ENCODE measurements at places on chromosomes 4 and X.

GRCh38 chr4:82583897-82584587 lies 22.3 kb upstream of the TMEM150C start:
- DNase-seq = no peak

GRCh38 chrX:72307646-72308051 lies 1.9 kb upstream of the CITED1 start:
- DNase-seq = no peak

DNA sequence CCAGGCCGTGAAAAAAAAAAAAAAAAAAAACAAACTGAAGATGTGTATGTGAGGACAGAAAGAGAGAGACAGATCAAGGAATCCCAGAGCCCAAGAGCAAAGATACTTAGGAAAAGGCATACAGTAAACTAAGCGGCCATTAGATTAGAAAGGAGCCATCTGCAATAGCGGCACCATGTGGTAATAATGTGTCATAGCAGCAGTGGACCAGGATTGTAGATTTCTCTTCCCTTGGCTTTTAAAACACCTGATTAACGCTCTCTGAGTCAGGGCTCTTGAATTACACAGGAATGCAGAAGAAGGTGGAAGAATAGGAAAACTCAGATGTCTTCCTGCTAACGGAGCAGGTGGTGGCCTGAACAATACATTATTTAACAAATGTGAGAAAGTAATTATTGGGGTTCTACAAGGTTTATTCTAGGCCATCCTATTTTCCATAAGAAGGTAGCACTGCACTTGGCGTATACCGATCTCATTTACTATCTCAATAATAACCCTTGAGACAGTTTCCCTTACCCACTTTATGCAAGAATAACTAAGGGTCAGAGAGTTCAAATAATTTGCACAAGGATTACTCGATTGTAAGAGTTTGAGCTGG lies 182.7 kb downstream of the KCNIP4 start:
- DNase-seq = peak; percentile 71

DNA sequence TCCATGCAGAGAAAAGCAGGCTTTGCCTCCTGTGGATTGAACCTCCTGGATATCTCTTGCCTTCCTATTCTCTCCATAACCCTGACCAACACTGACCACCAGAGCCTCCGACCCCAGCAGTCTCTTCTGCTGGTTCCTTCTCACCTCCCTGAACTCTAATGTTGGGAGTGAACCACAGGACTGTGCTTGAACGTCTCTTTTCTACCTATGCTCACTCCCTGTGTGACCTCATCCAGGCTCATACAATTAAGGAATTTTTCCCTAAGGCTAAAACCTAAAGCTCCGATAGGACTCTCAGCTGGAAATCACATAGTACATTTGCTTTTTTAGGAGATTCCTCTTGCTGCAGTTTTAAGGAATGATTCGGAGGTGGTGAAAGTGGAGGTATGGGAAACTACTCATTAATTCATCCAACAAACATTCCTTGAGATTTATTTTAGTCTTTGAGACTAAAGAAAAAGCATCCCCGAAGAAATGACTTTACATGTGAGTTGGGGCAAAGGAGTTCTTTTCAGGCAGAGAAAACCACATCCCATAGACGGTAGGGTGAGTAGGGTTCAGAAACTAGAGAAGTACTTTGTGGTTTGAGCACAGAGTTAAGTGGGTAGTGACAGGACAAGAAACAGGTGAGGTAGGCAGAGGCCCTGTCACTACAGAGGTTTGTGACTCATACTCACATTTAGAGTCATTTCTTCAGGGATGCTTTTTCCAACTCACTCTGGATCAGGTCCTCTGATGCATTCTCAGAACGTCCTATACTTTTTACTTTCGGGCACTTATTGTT lies 30.8 kb downstream of the NDNF start:
- peak; percentile 80 for DNase-seq

DNA sequence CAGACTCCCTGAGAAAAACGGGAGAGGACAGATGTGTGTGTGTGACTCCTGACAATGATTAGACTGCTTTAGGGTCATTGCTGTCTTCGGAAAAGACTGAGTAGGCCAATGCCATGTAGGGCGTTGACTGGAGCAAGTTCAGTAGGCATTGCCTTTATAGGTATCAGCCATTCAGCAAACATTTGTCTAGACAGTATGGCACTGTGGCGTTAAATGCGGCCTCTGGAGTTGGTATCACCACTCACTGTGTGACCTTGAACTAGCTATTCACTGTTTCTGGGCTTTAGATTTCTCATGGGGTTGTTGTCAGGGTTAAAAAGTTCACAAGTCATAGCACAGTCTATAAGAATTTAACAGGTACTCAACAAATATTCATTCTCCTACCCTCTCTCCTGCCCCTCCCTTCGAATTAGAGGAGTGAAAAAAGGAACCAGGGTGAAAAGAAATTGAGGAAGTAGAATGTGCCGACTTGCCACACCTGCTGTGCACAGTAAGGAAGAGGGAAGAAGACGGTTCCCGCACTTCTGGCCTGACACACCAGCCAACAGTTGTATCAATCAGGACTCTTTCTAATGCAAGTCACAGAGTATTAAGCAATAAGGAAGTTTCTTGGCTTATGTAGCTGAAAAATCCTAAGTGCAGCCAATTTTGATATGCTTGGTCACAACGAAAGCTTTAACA lies 83.2 kb upstream of the PLAC8 start:
- DNase-seq = no peak

DNA sequence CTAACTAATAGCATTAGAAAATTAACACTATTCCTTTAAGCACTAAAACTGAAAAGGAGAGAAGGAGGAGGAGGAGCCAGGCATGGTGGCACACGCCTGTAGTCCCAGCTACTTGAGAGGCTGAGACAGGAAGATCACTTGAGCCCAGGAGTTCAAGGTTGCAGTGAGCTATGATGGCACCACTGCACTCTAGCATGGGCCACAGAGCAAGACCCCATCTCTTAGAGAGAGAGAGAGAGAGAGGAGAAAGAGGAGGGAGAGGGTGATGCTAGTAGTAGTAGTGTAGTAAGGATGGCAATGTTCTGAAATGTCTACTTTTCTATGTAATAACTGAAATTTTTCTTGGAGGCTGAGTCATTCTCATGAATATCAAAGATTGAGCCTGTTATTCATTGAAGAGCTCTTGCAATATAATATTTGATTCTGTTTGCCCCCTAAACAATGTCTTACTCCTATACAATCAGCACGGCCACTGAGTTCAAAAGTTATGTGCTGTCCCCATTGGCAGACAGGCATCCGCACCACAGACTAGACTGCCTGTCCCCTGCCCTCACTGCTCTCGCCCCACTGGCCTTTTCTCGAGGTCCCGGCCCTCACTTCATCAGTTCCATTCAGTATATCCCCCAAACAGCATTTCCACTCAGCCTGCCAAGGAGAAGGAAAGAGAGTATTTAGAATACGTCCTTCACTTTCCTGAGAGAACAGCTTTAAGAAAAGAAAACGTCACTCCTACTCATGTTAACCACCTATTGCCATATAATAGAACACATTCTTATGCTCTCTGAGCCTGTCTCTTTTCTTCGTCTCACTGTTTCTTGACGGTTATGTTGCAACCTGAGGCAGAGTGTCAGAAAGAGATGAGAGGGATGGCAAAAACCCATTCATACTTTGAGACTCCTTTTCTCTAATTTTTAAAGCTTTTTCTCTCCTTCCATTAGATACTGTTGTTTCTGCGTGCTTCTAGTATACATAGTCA lies 238.1 kb downstream of the PALLD start:
- DNase-seq = no peak

DNA sequence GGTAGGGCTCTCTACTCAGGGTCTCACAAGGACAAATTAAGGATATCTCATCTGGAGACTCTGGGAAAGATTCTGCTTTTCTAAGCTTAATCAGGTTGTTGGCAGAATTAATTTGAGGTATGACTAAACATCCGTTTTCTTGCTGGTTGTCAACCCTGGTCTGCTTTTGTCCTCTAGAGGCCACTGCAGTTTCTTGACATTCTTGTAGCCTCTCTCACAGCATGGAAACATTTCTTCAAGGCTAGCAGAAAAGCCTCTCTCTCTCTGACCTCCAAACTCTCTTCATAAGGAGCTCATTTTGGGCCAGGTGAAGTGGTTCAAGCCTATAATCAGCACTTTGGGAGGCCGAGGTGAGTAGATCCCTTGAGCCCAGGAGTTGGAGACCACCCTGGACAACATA lies 749.5 kb upstream of the PCDH7 start:
- DNase-seq = peak; percentile 60

DNA sequence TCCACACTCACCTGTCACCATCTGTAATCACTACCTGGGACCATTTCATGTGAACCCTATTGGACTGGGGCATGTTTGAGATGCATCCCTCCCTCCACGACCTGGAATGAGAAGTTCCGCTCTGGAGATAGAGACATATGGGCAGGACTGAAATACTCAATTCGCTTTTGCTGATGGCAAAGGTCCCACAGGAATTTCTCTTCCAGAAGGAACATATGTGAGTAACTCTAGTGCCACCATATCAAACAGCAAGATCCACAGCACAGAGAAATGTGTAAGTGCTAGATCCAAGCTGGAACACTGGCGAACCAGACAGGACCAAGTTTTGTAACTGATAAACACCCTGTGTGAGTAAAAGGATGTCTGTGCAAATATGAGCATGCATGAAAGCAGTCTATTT lies 43.9 kb downstream of the SEL1L3 start:
- DNase-seq = no peak

- no peak for DNase-seq
Measured at GRCh38 chrX:115112411-115112810, 76.8 kb upstream of the RBMXL3 start.

GRCh38 chr4:69760455-69760854 lies at the start of gene SULT1B1:
Gene SULT1B1 (minus strand): TSS chr4:69760620. CDS start chr4:69755217, 5,403 bp downstream.
- no peak for DNase-seq

GRCh38 chr4:4670869-4671268 lies 129.0 kb upstream of the STX18 start:
- DNase-seq = no peak

- no peak for DNase-seq
Measured at GRCh38 chr4:98522636-98523395, 135.6 kb downstream of the TSPAN5 start.

DNA sequence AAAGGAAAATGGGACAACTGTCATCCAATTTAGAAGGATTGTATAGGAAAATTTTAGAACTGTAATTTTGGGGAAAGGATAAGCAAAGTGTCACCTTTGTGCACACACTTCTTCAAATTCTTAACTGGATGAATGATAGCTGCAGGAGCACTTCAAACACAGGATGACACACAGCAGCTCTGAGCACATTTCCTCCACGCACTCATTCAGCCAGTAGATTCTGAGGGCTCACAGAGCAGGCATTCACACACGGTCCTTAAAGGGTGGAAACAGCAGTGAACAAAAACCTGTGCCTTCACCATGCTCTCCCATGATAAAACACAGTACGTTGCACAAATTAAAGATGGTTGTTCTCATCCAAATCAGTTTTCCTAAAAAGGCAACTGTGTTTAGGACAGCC lies 38.5 kb upstream of the KLF3 start:
- DNase-seq = no peak

- no peak for DNase-seq
Measured at GRCh38 chr4:61003301-61003700, 196.8 kb upstream of the ADGRL3 start.

DNA sequence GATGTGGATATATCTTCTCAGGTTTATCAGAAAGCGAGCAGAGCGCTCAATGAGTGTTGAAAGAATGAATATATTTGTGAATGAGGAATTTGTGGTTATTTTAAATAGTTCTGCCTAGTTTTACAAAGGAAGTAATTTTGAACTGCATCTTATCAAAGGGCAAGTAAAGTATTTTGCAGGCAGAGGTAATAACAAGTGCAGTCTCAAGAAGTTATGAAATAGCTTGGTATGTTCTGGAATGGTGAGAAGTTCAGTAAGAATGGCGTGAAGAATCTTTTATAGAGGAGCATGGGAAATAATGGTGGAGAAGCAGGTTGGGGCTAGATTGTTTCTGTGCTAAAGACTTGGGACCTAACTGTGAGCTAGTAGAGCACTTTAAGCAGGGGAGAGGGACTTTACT lies 10.9 kb downstream of the TMA16 start:
- DNase-seq = no peak

DNA sequence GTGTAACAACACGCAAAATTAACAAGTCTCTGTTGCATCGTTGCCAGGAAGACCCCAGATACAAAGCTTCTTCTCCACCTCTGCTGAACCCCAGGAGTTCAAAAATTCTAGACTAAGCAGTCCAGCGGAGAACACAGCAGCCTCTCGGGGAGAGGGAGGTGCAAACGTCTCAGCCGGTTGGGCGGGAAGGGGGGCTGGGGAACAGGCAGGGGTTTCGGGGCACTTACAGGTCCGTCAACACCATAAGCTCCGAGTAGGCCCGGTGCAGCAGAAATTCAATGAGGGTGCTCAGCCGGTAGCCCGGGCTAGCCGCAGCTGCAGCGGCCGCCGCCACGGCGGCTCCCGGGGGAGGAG lies 394 bp downstream of the MED14 start:
- DNase-seq = no peak

GRCh38 chrX:1435241-1435895 lies 17.3 kb downstream of the ASMTL start:
- peak; percentile 46 for DNase-seq

DNA sequence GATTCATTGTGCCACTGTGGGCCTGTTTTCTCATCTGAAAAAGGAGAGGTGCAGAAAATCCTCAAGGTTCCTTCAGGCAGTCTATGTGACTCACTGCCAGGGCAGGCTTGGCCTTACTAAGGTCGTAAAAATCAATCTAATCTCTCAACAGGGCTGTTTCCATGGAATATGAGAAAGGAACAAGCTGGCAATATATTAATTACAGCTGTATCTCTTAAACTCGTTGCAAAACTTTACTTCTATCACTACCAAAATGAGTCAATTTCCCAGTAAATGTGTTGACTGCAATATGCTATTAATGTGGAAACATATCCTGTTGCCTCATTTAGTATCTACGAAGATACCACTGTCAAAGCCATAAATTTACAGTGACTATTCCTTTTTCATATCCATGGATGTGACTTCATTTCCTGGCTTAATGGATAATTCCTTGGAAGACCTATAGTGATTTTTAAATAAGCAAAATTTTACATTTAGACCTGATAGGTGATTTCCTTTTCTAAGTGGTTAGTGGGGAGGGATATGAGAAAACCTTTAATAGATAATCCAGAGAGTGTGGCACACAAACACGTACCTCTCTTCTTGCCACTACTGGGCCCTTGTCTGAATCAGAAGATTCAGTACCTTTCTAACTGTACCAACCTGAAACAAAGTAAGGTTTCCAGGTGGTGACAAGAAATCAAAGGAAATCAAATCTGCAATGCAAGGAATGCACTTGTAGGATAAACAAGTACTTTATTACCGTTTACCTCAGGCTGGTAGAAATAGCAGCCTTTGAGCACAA lies 127.4 kb upstream of the FTHL17 start:
- DNase-seq = no peak

GRCh38 chr4:129246910-129247461 lies 151.0 kb downstream of the C4orf33 start:
- no peak for DNase-seq

GRCh38 chrX:48937054-48937907 lies 18.5 kb upstream of the PIM2 start:
- DNase-seq = no peak

DNA sequence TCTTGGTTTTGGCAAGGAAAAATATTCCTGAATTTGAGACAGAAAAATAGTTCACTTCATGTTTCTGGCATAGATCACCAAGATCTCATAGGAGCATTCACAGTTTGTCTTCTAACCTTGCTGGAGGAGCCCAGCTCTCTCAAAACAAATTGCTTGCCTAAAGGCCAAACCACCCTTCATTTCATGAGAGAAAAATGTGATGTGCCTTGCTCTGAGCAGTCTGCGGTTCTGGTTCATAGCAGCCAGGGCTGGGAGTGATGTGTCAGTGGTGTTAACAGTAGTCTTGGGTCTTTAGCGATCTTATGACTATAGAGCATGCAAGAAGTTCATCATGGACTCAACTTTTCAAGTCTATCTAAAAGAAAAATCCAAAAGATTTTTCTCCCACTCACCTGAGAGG lies 183.3 kb downstream of the DCLK2 start:
- no peak for DNase-seq

- DNase-seq = no peak
Measured at GRCh38 chr4:136664988-136665387, 867.3 kb downstream of the PCDH18 start.

Measured in islet precursor cell (in vitro differentiated cells).